ENCODE measurements at places on chromosomes 16 and 17. TPM values are rescaled to one million over a fixed set of nuclear protein-coding genes. Genes with fewer than 3 reads are reported as not detected.

The TSNAXIP1 gene
- 1.1 TPM for total RNA-seq

The ESRP2 gene
- total RNA-seq = 0.28 TPM

The SKAP1 gene
- total RNA-seq = not detected

The TLCD1 gene
- total RNA-seq = 3.9 TPM

The VWA3A gene
- total RNA-seq = not detected

The ADAM11 gene
- 0.28 TPM for total RNA-seq

The TVP23A gene
- not detected for total RNA-seq

The KRTAP4-3 gene
- not detected for total RNA-seq

The CPNE7 gene
- 11.3 TPM for total RNA-seq

The SNX20 gene
- total RNA-seq = not detected

The ALDOC gene
- 129 TPM for total RNA-seq

The TGFB1I1 gene
- 21.4 TPM for total RNA-seq

The FBXL16 gene
- total RNA-seq = under 0.01 TPM

The MMP28 gene
- total RNA-seq = 0.38 TPM

The WFIKKN2 gene
- under 0.01 TPM for total RNA-seq

The NXPH3 gene
- 0.38 TPM for total RNA-seq

The AXIN2 gene
- total RNA-seq = 5.4 TPM

The CIITA gene
- total RNA-seq = 0.77 TPM

The CBFA2T3 gene
- total RNA-seq = not detected

The CCL17 gene
- total RNA-seq = not detected

The CEMP1 gene
- not detected for total RNA-seq

The KRTAP2-2 gene
- not detected for total RNA-seq

The FOXL1 gene
- 30.2 TPM for total RNA-seq

The SPATA32 gene
- under 0.01 TPM for total RNA-seq
